Cortex of kidney (tissue), 1 donor: ENCODE measurements at places on chromosomes 3 and 15.

GRCh38 chr3:141303481-141304223, 64.7 kb upstream of the ZBTB38 start:
- no peak for DNase-seq

DNA sequence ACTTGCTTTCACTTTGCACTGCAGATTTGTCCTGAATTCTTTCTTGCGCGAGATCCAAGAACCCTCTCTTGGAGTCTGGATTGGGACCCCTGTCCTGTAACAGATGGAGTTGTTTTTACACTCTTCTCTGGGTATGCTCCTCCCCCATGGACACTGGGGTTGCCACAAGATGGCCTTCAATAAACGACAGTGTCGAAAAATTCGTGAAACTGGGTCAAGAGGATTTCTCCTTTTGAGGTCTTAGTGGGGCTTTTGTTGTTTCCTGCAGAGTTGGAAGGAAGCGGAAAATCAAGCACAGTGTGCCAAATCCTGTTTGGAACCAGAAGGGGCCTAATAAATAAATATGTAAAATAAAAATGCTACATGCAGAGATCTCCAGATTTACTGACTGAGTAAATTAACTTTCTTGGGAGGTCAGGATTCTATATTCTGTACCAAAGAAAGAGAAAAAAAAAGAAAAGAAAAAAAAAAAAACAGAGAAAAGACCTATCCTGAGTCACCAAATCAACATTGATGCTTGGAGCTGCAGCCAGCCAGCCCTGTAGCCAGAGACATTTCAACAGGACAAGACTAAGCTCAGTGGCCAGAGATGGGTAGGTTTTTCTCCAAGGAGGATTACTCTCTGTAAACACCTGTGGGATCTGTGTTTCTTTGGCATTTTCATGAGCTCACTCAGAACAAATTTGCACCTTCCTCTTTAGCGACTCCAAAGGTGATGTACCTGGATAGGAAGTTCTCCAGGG, 24.8 kb downstream of the CCDC80 start:
- DNase-seq, result no peak

GRCh38 chr3:128237348-128238183, 84.3 kb downstream of the EEFSEC start:
- no peak for DNase-seq

DNA sequence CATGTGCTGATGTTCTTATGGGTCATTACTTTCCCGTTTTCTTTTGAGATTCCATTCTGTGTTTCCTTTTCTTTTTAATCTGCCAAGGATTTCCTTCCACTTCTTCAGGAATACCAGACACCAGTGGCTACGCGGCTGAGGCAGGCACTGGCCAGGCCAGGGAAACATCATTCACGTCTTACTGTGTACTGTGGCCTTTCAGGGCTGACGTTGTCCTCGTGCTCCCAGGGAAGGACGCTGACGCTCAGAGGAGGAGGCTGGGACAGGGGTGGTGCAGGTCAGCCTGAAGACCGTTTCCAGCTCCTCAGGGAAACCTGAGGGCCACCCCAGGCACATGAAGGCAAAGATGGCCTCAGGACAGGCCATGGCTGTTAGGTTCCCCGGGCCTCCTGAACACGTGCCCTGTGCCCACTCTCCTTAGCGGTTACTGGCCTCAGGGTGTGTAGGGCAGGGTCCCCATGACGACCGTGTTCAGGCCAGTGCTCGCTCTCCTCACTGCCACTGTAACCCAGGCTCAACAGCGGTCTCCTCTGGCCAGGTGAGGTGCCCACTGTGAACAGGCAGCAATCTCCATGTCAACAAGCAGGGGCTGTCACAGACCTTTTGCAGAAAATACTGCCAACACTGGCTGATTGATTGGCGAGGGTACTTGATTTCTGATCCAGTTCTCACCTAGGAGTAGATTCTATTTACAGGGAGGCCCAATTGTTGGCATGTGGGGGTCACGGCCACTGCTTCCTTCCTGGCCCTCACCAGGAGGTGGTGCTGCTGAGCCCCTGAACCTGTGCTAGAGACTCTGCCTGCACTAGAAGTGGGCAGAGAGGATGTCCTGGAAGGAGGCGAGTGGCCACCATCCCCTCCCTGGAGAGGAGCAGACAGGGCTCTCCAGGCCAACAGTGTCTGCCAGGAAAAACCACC, 169.5 kb downstream of the ATP10A start:
- DNase-seq, result no peak

GRCh38 chr3:72299321-72299802, 514.4 kb upstream of the PROK2 start:
- no peak for DNase-seq

GRCh38 chr15:84721371-84721770, 5.4 kb upstream of the SEC11A start:
- no peak for DNase-seq
